ENCODE measurements at places on chromosomes 2 and 18.

GRCh38 chr2:187447336-187447735 lies 716 bp downstream of the CALCRL start:
- H3K27ac ChIP-seq = no peak overlapping the region
- peaks cover 5% of the 10 kb centered on the region for H3K4me1 ChIP-seq
- H3K36me3 ChIP-seq = no peaks in the 10 kb centered on the region
- no peak overlapping the region for H3K4me3 ChIP-seq
- no peak for DNase-seq

DNA sequence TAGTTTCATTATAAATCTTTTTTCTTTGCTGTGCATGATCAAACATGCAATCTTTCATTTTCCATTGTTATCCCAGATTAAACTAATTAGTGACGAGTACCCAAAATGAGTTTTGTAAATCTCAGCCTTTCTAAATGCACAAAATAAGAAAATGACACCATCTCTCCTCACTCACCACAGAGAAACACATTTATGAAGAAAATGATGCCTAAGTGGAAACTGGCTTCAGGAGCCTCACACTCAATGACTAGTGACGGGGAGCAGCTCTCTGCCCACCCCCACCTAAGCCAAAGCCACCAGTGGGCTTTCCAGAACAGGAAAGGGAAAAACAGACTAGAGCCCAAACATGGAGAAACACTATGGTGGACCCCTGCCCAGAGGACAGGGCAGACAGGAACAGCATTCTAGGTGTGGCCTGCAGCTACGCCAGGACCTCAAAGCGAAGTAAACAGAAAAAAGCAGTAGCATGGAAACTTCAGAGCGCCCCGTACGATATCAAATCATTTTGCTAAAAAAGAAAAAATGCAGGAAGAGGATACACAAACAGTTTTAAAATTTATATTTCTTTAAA lies 113.5 kb downstream of the RBMS1 start:
- no peaks in the 10 kb centered on the region for H3K36me3 ChIP-seq
- peaks cover 31% of the 10 kb centered on the region for H3K4me1 ChIP-seq
- H3K4me3 ChIP-seq = no peak overlapping the region
- no peak overlapping the region for H3K27ac ChIP-seq

DNA sequence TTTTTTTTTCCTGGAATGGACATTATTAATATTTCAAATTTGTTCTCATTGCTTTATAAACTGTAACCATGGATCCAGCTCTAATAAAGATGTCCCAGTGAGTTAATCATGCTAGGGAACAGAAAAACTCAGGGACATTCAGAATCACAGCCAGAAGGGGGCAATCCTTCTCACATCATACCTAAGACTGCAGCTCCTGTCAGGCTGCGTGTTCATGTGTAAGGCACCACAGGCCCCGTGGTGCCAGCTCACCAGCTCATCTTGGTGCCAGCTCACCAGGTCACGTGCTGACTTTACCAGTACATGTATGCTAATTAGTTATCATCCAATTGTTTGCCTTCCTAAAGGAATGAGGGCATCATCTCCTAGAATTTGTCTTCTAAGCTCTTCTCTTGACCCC lies 84.7 kb upstream of the NEDD4L start:
- H3K4me3 ChIP-seq = no peak overlapping the region
- H3K27ac ChIP-seq = no peak overlapping the region
- DNase-seq = no peak
- no peaks in the 10 kb centered on the region for H3K36me3 ChIP-seq
- peaks cover 4% of the 10 kb centered on the region for H3K4me1 ChIP-seq

DNA sequence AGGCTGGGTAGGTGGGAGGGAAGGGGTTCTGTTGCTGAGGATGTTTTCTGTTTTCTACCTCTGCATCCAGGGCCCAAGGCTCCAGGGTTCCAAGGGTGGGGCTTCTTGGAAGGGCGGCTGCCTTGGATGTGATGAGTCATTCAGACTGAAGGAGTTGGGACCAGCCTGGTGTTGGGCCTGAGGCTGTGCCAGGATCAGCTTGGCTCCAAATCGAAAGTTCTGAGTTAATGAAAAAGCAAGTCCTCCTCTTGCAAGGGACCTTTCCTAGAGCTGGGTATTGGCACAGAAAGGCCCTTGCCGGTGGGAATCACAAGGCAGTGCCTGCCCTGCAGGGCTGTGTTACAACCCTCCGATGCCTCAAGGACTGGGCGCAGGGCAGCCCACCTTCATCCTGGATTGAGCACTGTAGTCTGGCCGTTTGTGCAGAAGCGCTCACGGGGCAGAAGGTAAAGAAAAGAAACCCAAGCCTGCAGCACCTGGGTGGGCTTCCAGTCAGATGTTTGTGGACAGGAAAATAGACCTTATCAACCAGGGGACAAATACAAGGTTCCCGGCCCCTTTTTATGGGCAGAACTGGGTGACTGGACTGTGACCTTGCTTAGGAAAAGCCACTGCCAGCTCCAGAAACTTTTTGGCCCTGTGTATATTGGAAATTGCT lies 52.5 kb upstream of the MCFD2 start:
- H3K4me3 ChIP-seq = no peak overlapping the region
- peaks cover 34% of the 10 kb centered on the region for H3K4me1 ChIP-seq
- H3K27me3 ChIP-seq = no peaks in the 10 kb centered on the region
- H3K27ac ChIP-seq = no peak overlapping the region
- peaks cover 15% of the 10 kb centered on the region for H3K36me3 ChIP-seq

GRCh38 chr2:19759880-19760279 lies 141.9 kb downstream of the TTC32 start:
- peaks cover 6% of the 10 kb centered on the region for H3K27me3 ChIP-seq
- no peak overlapping the region for H3K4me3 ChIP-seq
- no peak overlapping the region for H3K27ac ChIP-seq
- no peaks in the 10 kb centered on the region for H3K36me3 ChIP-seq

Measured in memory B cell (primary cell).